ENCODE measurements at places on chromosomes 3 and 15. TPM values are rescaled to one million over a fixed set of nuclear protein-coding genes. Genes with fewer than 3 reads are reported as not detected.

FMN1 gene
- 0.21 TPM for total RNA-seq

LRRK1 gene
- 2.7 TPM for total RNA-seq

GADL1 gene
- total RNA-seq = not detected

ZNF609 gene
- total RNA-seq = 66.1 TPM

FGF12 gene
- not detected for total RNA-seq

KLHL25 gene
- total RNA-seq = 7.5 TPM

RBMS3 gene
- total RNA-seq = not detected

CCR1 gene
- total RNA-seq = 0.94 TPM

ADCY5 gene
- not detected for total RNA-seq

DOCK3 gene
- 1.9 TPM for total RNA-seq

SLC24A5 gene
- not detected for total RNA-seq

DNA sequence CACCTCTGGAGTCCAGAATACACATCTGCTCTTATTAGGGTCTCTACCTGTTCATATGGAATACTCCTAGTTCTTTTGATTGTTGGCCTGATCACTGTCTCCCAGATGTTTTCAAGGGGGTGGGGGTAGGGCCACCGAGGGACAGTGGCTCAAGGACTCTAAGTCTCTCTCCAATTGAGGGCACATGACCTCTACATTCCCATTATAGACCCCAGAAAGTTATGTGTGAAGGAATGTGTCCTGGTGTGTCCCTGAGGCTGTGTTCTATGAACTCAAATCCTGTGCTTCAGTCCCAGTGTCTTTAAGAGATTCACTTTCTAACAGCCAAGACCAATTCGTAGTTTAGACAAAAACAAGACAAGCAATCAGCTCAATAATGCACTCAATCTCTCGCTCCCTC, 357.4 kb downstream of the ERC2 start:
- no peaks in the 10 kb centered on the region for H3K4me1 ChIP-seq
- no peaks in the 10 kb centered on the region for H3K27me3 ChIP-seq
- no peak overlapping the region for H3K27ac ChIP-seq
- no peaks in the 10 kb centered on the region for H3K36me3 ChIP-seq

DNA sequence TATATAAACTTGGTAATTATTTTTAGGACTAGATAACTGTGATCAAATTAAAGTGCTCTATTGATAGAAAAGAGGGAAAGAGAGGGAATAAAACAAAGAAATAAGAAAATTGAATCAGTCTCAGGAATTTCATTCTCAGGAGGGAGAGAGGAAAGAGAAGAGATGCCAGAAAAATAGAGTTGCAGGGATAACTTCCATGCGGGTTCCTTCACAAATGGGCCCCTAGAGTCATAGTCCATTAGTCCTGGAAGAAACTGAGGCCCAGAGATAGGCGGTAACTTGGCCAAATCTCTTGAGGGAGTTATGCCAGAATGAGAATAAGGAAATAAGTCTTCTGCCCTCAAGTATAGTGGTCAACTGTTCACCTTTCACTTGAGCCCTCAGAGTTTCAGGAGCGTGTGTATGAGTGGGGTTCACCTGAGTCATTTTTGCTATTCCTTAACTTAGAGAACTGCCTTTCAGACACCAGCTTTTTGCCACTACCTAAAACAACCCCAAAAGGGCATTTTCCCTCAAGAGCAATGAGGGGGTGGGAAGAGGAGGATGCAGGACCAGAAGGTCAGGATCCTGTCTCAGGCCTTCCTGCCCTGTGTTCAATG, 192.6 kb downstream of the MEX3B start:
- no peaks in the 10 kb centered on the region for H3K36me3 ChIP-seq
- H3K4me3 ChIP-seq = no peak overlapping the region
- H3K4me1 ChIP-seq = no peaks in the 10 kb centered on the region
- peaks cover 16% of the 10 kb centered on the region for H3K27me3 ChIP-seq

GRCh38 chr3:54900838-54901591, 26.8 kb downstream of the LRTM1 start:
- DNase-seq = no peak
- no peaks in the 10 kb centered on the region for H3K4me1 ChIP-seq
- H3K27me3 ChIP-seq = no peaks in the 10 kb centered on the region
- H3K36me3 ChIP-seq = no peaks in the 10 kb centered on the region

- DNase-seq = no peak
- no peaks in the 10 kb centered on the region for H3K36me3 ChIP-seq
- H3K4me1 ChIP-seq = no peaks in the 10 kb centered on the region
These were observed 99.8 kb upstream of the HACD2 start for GRCh38 chr3:123684636-123685035.

- H3K27ac ChIP-seq = peak overlapping the region; percentile 12
- peaks cover 84% of the 10 kb centered on the region for H3K4me1 ChIP-seq
- no peaks in the 10 kb centered on the region for H3K27me3 ChIP-seq
- no peak for DNase-seq
- no peaks in the 10 kb centered on the region for H3K36me3 ChIP-seq
These were observed 246.7 kb downstream of the LPP start for GRCh38 chr3:188400494-188401243.

- no peaks in the 10 kb centered on the region for H3K27me3 ChIP-seq
- peaks cover 2% of the 10 kb centered on the region for H3K36me3 ChIP-seq
- peak overlapping the region; percentile 99 for H3K27ac ChIP-seq
- H3K4me3 ChIP-seq = peak overlapping the region; percentile 94
These were observed 1.8 kb downstream of the APBA2 start for GRCh38 chr15:28887339-28888174.

GRCh38 chr15:25179673-25180511, 225.1 kb downstream of the SNRPN start:
- H3K27ac ChIP-seq = no peak overlapping the region
- DNase-seq = peak; percentile 42
- H3K27me3 ChIP-seq = no peaks in the 10 kb centered on the region
- H3K36me3 ChIP-seq = peaks cover 3% of the 10 kb centered on the region
- no peak overlapping the region for H3K4me3 ChIP-seq
- H3K4me1 ChIP-seq = no peaks in the 10 kb centered on the region

GRCh38 chr3:177459401-177459800, 262.1 kb upstream of the TBL1XR1 start:
- H3K27me3 ChIP-seq = no peaks in the 10 kb centered on the region
- no peaks in the 10 kb centered on the region for H3K4me1 ChIP-seq
- H3K36me3 ChIP-seq = no peaks in the 10 kb centered on the region
- DNase-seq = no peak

DNA sequence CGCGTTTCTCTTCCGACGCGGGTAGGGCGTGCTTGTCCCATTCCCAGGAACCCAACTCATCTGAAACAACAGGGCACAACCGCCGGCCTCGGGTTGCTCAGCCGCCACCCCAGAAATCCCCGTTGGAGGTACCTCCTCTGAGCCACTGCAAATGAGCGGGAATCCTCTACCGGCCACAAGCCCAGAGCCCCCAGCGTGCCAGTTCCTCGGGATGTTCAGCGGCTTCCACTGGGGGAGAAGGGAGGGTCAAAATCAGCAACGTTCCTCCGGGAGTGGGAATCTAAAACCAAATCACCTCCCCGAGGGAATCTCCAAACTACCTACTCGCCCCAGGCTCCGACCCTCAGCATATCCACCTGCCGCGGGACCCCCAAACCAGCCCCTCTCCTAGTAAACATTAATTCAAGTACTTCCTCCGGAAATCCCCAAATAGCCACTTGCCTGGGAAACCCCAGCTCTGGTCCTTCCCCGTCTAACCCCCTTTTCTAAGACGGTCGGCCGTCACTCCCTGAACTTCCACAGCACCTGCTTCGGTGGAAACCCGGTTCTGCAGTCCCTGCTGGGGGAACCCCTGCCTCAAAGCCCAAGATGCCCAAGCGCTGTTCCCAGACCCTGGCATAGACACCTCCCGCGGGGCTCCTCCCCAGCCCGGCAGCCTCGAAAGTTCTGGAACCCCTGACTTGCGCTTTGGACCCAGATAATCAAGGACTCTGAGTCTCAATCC, 887 bp downstream of the OXTR start:
- H3K4me3 ChIP-seq = no peak overlapping the region
- DNase-seq = no peak
- H3K27ac ChIP-seq = no peak overlapping the region
- peaks cover 13% of the 10 kb centered on the region for H3K4me1 ChIP-seq
- H3K27me3 ChIP-seq = peaks cover 22% of the 10 kb centered on the region

- no peaks in the 10 kb centered on the region for H3K27me3 ChIP-seq
- no peak overlapping the region for H3K27ac ChIP-seq
- H3K4me3 ChIP-seq = no peak overlapping the region
- no peak for DNase-seq
These were observed 31.1 kb downstream of the PGPEP1L start for GRCh38 chr15:98976500-98976899.

DNA sequence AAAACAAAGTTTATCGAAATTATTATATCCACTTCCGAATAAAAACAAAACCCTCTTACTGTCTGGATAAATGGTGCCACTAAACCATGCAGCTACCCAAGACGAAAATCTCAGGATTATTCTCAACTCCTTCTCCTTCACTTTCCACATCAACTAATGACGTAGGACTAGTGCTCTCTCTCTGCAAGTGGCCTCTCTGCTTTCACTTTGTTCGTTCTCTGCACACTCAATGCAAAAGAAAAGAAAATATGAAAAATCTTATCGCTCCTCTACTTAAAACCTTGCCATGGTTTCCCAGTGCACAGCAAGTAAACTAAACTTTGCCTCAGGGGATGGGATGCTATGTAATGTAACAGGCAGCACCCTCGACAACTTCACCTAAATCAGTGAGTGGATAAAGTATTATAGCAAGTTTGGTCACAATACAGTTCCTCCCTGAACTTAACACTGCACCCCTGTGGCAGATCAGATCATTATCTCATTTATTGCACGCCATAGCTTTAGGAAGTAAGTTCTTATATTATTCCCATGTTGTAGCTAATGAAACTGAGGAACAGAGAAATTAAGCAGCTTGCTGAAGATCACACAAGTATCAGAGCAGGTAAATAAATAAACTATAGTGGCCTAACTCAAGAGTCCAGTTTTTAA, 262.7 kb upstream of the GADL1 start:
- peaks cover 8% of the 10 kb centered on the region for H3K4me1 ChIP-seq
- no peak overlapping the region for H3K27ac ChIP-seq
- no peaks in the 10 kb centered on the region for H3K27me3 ChIP-seq

GRCh38 chr3:29283231-29284119, 2.6 kb downstream of the RBMS3 start:
- H3K4me1 ChIP-seq = peaks cover 28% of the 10 kb centered on the region
- DNase-seq = no peak
- no peak overlapping the region for H3K27ac ChIP-seq
- H3K27me3 ChIP-seq = peaks cover 10% of the 10 kb centered on the region

- H3K4me1 ChIP-seq = peaks cover 15% of the 10 kb centered on the region
- no peaks in the 10 kb centered on the region for H3K36me3 ChIP-seq
- no peak overlapping the region for H3K27ac ChIP-seq
- H3K27me3 ChIP-seq = peaks cover 66% of the 10 kb centered on the region
- no peak for DNase-seq
- no peak overlapping the region for H3K4me3 ChIP-seq
These were observed 1.9 kb downstream of the RAB6B start for GRCh38 chr3:133893683-133894352.

GRCh38 chr15:77656294-77656693, 23.6 kb upstream of the LINGO1 start:
- H3K27ac ChIP-seq = no peak overlapping the region
- no peaks in the 10 kb centered on the region for H3K36me3 ChIP-seq
- H3K4me3 ChIP-seq = no peak overlapping the region
- no peaks in the 10 kb centered on the region for H3K4me1 ChIP-seq
- no peak for DNase-seq

- H3K27ac ChIP-seq = no peak overlapping the region
- DNase-seq = no peak
- no peaks in the 10 kb centered on the region for H3K36me3 ChIP-seq
- no peaks in the 10 kb centered on the region for H3K4me1 ChIP-seq
- H3K4me3 ChIP-seq = no peak overlapping the region
These were observed 40.4 kb upstream of the CHMP2B start for GRCh38 chr3:87186608-87187159.

DNA sequence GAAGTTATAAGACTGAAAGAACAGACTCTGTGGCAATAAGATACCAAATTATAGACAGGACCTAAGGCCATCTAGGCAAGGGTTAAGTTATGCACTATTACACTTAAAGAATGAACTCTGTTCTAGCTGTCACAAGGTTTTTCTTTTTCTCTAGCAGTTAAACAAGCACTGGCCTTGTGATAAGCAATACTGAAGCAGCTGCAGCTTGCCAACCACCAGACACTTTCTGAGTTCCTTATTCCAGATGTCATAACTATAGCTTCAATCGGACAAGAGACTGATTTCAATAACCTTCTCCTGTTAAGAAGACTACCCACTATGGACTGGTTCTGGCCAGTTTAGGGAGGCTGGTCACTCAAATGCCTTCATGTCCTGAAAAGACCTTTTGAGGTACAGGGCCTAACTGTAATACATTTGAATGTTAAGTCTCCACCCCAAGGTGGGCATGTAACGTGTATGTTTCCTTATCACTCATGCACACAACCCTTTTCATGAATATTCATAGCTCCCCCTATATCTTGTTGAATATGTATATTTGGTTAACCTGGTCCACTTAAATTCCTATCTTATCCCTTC, 85.8 kb downstream of the CFAP20DC start:
- H3K27ac ChIP-seq = no peak overlapping the region
- H3K4me3 ChIP-seq = no peak overlapping the region
- no peaks in the 10 kb centered on the region for H3K27me3 ChIP-seq
- no peaks in the 10 kb centered on the region for H3K36me3 ChIP-seq
- no peaks in the 10 kb centered on the region for H3K4me1 ChIP-seq
- DNase-seq = no peak

DNA sequence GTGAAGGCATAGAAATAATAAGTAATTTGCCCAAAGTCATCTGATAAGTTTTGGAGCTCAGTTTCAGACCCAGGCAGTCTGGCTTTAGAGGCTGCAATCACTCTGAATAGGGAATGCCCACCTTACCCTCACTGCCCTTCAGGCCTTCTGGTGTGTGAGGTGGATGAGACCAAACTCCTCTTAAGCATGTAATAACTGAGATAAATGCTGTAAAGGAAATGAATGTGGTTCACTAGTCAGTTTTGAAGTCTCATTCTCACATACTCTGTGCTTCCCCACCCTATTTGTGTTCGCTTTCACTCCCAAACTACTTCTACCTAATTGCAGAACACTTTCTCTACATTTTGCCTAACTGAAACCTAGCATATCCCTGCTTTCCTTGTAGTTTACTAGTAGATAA, 144.1 kb downstream of the FILIP1L start:
- DNase-seq = no peak
- no peak overlapping the region for H3K27ac ChIP-seq
- H3K4me1 ChIP-seq = peaks cover 16% of the 10 kb centered on the region
- peaks cover 3% of the 10 kb centered on the region for H3K36me3 ChIP-seq
- no peak overlapping the region for H3K4me3 ChIP-seq
- no peaks in the 10 kb centered on the region for H3K27me3 ChIP-seq

DNA sequence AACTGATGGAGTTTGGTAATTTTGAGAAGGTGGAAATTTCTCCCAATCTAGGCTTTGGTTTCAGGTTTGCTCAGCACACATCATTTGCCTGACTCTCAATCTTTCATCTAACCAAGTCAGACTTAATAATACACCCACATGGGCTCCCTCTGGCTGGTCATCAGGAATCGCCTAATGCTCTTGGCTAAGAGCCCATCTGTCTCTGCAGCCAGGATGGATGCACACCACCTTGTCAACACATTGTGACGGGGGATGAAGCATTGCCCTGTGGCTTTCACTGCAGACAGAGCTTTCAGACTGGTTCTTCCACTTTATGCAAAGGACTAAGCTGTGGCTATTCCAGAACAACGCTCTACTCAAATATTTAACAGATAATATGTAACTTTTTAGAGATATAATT, 3.0 kb upstream of the HDGFL3 start:
- H3K27ac ChIP-seq = no peak overlapping the region
- no peak overlapping the region for H3K4me3 ChIP-seq
- H3K36me3 ChIP-seq = peaks cover 4% of the 10 kb centered on the region
- H3K27me3 ChIP-seq = peaks cover 24% of the 10 kb centered on the region
- H3K4me1 ChIP-seq = peaks cover 5% of the 10 kb centered on the region

- no peak overlapping the region for H3K4me3 ChIP-seq
- H3K27ac ChIP-seq = no peak overlapping the region
- DNase-seq = no peak
- no peaks in the 10 kb centered on the region for H3K4me1 ChIP-seq
- H3K36me3 ChIP-seq = no peaks in the 10 kb centered on the region
These were observed 333.0 kb upstream of the SEMA6D start for GRCh38 chr15:47384341-47384740.

Data from naive thymus-derived CD8-positive, alpha-beta T cell (primary cell).